Fibroblast of upper back skin (primary cell): ENCODE measurements at places on chromosomes 4 and X.

- DNase-seq, result peak; percentile 32
These were observed 851.9 kb upstream of the FRG1 start for GRCh38 chr4:189088780-189089179.

GRCh38 chrX:136130931-136131833, 16.2 kb upstream of the FHL1 start:
- peak; percentile 97 for DNase-seq

- no peak for DNase-seq
These were observed 16.2 kb downstream of the UBE2K start for GRCh38 chr4:39714166-39714565.

- no peak for DNase-seq
These were observed 113.2 kb downstream of the IL1RAPL2 start for GRCh38 chrX:104679175-104679574.

GRCh38 chr4:141643557-141643956, 7.2 kb downstream of the IL15 start:
- peak; percentile 80 for DNase-seq
